ENCODE measurements at places on chromosomes 7 and 10.

- no peak for DNase-seq
Observed at GRCh38 chr10:95790982-95791381, 35.0 kb downstream of the ENTPD1 start.

GRCh38 chr7:29980151-29980550 is 9.4 kb downstream of the SCRN1 start:
- DNase-seq, result no peak

GRCh38 chr7:21617916-21618390 is 75.1 kb downstream of the DNAH11 start:
- DNase-seq, result peak; percentile 88

- peak; percentile 70 for DNase-seq
Observed at GRCh38 chr10:113704637-113705343, 25.1 kb downstream of the CASP7 start.

DNA sequence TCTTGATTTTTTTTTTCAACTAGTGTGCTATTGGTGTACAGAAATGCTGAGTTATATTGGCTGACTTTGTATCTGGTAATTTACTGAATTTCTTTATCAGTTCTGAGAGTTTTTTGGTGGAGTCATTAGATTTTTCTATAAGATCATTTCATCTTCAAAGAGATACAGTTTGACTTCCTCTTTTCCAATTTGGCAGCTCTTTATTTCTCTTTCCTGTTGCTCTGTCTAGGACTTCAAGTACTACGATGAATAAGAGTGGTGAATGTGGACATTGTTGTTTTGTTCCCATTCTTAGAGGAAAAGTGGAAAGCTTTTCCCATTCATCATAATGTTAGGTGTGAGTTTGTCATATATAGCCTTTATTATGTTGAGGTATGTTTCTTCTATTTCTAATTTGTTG is 50.2 kb downstream of the LOXL4 start:
- DNase-seq, result no peak

- DNase-seq, result peak; percentile 14
Observed at GRCh38 chr7:6621195-6622133, 6.1 kb downstream of the ZNF853 start.

- DNase-seq, result no peak
Observed at GRCh38 chr10:86870679-86871078, 86.7 kb downstream of the MMRN2 start.
